ENCODE measurements at places on chromosomes 6 and 20.
A peak's percentile ranks its signal among the peaks of the same experiment; 100 is the strongest.

DNA sequence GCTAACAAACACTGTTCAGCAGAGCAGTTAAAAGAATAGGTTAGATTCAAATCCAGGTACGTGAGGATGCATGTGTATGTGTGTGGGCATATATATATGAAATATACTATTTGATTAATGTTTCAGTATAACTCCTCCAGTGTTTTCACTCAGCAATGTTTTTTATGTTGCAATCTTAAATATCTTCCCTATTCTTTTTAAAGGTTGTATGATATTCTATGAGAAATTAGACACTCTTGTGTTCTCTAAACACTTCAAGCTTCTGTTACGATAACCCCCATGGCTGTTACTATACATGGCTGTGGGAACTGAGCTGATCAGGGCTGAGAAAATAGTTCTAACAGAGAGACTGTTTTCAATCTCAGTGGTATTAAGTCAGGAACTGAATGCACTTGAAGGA is 421.0 kb downstream of the CBLN4 start:
- DNase-seq, result no peak

- DNase-seq, result no peak
Measured at GRCh38 chr6:170234419-170234818, 56.5 kb downstream of the DLL1 start.

GRCh38 chr6:31677955-31678354 is 2.9 kb downstream of the LY6G5C start:
- DNase-seq, result no peak

- no peak for DNase-seq
Measured at GRCh38 chr6:21377356-21377755, 216.2 kb upstream of the SOX4 start.

GRCh38 chr6:21309807-21310221 is 283.7 kb upstream of the SOX4 start:
- DNase-seq, result no peak

GRCh38 chr6:146968041-146968760 is 236.0 kb upstream of the STXBP5 start:
- no peak for DNase-seq

DNA sequence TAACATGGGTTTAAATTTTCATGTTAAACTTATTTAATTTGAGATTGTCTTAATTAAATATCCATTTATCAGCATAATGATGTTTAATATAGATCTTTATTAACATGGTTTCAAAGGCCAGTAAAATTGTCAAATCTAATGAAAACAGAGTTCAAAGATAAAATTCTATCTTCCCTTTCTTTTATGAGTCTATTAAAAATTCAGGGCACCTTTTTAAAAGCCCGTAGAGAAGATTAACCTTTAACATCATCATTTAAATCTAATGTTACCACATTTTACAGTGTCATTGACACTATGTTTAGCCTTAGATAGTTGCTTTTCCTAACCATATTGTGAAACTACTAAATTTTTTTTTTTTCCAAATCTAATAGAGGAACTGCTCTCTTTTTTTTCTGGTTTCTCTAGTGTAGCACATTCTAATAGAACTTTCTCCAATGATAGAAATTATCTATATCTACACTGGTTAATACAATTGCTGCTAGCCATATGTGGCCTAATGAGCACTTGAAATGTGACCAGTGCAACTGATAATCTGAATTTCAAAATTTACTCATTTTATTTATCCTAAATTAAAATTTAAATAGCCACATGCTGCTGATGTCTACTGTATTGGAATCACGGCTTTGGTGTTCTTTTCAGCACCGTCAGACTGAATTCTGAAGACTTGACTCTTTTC is 410.9 kb downstream of the UTRN start:
- no peak for DNase-seq

DNA sequence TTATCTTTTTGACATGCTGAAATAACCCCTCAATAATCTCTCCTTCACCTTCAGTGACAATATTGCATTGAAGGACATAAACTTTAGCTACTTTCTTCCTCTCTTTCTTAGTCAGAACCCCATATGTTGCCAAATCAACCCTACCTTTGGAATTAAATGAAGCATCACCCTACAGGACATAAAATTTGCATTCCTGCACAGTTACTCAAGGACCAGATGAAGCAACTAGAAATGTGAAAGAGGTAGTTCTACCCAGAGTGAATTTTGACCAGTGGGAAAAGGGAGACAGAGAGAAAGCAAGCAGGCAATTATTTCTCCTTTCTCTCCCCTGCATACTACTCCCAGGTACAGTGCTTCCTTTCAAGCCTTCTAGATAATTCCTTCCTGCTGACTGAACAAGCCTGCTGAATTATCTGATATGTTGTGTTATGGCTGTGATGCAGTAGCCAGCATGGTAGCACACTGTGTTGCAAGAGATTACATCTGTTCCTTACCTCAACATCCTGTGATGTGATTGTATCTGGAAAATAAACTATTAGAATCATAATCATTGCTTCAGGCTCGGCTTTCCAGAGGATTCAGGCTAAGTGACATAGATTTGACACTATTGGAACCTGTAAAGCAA is 16.6 kb downstream of the TENT5A start:
- DNase-seq, result no peak

DNA sequence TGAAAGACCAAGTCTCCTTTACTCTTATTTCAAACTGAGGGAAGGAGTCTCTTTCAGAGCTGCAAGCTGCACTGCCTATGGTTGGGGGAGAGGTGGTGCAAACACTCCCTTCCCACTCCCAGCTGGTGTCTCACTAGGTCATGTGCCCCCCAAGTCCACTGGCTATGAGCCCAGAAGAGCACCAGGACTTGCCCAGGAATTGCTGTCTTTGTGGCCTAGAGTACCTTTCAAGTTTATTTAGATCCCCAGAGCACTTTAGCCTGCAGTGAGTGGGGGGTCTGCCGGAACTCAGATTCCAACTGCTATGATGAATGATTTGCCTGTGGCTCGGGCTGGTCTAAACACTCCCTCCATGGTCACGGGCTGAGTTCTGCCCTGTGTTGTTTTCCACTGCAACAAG is 192.6 kb upstream of the CITED2 start:
- DNase-seq, result no peak

- DNase-seq, result no peak
Measured at GRCh38 chr6:56289721-56290120, 42.3 kb upstream of the COL21A1 start.

- no peak for DNase-seq
Measured at GRCh38 chr6:157762636-157763035, 60.4 kb upstream of the SNX9 start.

DNA sequence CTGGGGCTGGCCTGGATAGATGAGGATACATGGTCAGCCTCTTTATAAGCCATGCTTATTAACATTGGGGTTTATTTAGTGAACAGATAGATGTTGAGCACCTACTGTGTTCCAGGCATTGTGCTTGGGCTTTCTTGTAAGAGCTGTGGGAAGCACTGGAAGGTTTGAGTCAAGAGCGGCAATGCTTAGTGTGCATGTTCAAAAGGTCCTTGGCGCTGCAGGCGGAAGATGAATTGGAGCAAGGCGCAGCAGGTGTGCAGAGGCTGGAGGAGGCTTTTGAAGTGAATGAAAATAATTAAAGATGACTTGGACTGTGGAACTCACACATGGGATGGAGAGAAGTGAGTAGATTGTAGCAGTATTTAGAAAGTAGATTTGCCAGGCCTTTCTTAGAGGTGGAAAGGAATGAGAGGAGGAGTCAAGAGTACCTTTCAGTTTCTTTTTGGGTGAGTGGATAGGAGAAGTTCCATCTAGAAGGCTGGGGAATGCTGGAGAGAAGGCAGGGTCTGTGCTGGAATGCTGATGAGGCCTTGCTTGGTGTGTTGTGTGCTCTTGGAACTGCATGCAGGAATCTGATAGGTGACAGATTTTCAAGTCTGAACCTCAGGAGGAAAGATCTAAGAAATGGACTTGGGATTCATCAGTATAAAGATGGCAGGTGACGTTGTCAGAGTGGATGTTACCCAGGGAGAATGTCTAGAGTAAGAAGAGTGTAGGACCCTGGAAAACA is 26.4 kb downstream of the SNX9 start:
- no peak for DNase-seq

GRCh38 chr6:52566853-52567279 is 10.0 kb downstream of the TRAM2 start:
- DNase-seq, result no peak

- DNase-seq, result no peak
Measured at GRCh38 chr6:33028220-33028849, 18.9 kb upstream of the HLA-DOA start.

DNA sequence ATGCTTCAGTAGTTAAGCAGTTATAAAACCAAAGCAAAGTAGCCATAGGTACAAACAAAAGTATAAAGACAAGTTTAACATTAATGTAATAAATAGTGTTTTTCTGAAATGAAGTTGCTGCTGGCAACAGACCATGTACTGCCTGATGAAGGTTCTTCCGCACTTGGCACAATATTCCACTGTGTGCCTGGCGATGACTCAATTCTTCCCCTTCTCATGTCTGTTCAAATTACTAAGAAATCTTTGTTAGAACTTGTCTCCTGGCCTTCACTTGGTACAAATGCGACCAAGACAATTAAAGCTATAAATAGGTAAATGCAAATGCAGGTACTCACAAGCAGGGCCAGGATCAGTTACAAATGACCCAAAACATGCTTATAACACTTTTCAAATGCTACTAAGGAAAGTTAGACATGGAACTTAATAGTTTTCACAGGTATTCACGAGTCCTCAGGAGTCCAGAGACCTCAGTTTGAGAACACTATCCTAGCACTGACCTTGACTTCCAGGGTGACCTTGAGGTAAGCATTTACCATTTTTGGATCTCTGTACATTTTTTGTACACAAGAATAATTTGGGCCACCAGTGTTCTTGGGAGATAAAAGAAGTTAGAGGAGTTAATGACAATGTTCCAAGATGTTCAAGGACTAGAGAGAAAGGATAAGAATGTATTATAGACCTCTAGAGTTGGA is 8.1 kb upstream of the DDR1 start:
- DNase-seq, result no peak

DNA sequence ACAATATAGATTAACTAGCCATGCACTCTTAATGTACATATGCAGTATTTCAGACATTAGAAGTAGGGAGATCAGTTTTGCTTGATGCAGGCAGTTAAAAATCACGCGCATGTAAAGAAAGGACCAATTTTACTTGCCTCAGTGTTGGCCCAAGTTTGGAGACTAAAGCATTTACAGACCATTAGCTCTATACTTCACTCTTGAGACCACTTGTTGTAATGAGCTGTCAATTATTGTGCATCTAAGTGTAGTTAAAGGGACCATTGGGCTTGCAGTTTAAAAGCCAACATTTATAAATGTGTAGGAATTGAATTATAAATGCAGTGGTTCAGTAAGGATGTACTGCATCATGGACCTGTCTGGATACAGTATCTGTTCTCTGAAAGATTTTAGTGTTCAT is 53.7 kb downstream of the PLCB4 start:
- no peak for DNase-seq

DNA sequence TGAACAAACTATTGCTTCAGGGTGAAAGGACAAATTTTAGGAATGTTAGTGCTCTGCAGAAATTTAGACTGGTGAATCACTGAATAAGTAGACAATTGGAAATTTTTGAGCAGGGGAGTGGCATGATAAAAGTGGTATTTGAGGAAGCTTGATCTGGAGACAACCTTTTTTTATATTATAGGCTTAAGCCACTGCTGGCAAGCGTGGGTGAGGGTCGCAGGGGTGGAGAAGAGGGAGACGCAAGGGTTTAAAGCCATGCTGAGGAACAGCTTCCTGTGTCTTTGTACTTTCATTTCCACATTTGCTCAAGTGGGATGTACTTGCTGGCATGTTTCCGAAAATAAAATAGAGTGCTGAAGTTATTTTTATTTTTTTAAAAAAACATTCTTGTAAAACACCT is 23.7 kb downstream of the NCOA7 start:
- DNase-seq, result no peak

DNA sequence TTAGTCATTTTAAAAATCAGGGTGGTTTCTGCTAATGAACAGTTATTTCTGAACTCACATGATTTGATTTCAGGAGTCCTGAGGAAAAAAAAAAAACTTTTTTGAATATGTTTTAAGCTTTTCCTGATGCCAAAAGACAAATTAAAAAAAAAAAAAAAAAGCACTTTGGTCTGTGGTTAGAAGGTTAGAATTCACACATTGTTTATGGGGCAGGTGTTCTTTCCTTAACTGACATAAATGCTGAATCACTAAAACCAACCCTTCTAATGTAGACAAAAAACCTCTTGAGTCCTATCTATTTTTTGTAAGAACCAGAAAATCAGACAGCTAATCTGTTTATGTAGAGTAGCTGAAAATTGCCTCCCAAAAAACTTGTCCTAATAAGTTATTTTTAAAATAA is 20.4 kb downstream of the THEMIS start:
- peak; percentile 45 for DNase-seq

- DNase-seq, result no peak
Measured at GRCh38 chr20:31967830-31968249, at the start of gene XKR7. Gene XKR7, plus strand, starts transcription at chr20:31968151. Its CDS starts 25 bp downstream, at chr20:31968176.

DNA sequence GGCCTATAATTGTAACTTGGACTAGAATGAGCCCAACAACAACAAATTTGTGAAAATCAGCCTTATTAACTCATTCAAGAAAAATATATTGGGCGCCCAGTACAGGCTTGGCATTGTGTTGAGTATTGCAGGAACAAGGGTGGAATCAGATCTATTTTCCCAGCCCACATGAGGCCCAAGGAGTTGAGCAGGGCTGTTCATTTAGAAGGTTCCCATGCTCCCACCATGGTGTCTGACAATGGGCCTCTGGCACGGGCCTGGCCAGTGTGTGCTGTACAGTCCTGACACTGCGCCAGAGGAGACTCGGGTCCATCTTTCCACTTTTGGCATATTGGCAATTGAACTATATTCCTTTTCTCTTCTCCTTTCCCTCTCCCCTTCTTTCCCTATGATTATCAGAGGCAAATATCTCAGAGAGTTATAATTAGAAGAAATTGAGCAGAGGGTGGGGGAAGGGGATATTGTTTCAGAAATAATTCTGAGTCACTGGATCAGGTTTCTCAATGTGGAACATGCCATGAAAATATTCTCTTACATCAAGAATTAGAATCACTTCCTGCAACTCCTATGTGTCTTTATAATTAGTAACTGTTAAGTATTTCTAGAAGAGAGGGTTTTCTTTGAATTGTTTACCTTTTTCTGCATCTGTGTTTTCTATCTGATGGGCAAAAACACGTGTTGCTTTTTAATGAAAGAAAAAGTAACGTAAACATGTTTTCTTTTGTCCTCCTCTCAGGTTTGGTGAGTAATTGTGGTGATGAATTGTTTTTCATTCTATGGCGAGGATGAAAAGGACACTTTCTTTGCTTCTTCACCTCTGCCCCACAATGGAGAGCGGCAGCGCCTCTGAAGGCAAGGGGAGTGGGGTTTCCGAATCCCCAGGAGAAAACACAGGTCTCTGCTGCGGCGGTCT is 209.4 kb downstream of the FOXA2 start:
- no peak for DNase-seq
